ENCODE measurements at places on chromosomes 5 and 9.

- DNase-seq: no peak
Measured at GRCh38 chr5:154092356-154093141, 53.8 kb downstream of the MFAP3 start.

GRCh38 chr5:124675931-124676846 is 70.2 kb downstream of the ZNF608 start:
- no peak for DNase-seq

DNA sequence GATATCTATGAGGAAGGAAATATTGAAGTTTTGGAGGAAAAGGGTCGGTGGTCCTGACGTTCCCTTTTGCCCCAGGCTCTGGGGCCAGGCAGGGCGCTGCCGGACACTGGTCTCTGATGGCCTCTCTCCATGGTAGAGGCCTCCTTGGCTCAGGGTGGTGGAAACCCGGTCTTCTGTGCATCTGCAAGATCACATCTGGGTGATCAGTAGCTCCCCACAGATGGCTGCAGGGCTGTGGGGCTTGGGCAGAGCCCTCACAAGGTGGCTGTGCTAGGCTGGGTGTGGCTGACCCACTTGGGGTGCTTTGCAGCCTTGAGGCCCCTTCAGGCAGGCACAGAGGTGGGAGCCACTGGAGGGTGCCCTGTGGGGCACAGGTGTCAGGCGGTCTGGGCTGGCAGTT is 53.9 kb upstream of the RNU6ATAC start:
- no peak for DNase-seq

DNA sequence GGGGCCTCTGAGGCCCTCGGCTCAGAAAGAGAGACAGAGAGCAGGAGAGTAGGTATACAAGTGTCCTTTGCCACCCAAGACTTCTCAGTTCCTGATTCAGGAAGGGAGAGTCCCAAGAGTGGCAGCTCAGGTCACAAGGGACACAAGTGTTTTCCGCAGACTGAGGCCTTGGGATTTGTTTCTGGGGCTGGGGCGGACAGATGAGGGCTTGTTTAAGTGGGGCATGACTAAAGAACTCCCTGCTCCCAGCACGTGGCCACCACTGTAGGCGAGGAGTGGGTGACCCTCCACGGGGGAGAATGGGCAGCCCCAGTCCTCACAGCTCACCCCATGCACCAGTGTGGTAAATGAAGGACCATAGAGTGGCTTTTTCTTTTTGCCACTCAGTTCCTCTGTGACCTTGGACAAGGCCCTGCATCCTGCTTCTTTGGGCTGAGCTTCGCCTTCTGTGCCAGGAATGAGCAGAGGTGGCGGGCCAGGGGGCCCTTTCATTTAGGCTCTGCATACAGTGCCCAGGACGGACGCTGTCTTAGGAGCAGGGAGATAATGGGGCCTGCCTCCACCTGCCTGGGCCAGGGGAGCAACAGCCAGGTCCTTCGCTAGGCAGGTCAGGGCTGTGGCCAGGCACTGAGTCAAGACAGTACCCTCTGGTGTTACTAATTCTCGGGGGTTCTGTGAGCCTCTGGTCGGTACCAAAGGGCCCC is 50.8 kb downstream of the AMBP start:
- no peak for DNase-seq

- no peak for DNase-seq
Measured at GRCh38 chr5:121315786-121316185, 535.9 kb upstream of the FTMT start.

GRCh38 chr9:88173378-88173999 is 35.2 kb upstream of the SPATA31C2 start:
- peak; percentile 12 for DNase-seq

GRCh38 chr5:15105799-15106393 is 234.3 kb upstream of the ANKH start:
- peak; percentile 2 for DNase-seq

DNA sequence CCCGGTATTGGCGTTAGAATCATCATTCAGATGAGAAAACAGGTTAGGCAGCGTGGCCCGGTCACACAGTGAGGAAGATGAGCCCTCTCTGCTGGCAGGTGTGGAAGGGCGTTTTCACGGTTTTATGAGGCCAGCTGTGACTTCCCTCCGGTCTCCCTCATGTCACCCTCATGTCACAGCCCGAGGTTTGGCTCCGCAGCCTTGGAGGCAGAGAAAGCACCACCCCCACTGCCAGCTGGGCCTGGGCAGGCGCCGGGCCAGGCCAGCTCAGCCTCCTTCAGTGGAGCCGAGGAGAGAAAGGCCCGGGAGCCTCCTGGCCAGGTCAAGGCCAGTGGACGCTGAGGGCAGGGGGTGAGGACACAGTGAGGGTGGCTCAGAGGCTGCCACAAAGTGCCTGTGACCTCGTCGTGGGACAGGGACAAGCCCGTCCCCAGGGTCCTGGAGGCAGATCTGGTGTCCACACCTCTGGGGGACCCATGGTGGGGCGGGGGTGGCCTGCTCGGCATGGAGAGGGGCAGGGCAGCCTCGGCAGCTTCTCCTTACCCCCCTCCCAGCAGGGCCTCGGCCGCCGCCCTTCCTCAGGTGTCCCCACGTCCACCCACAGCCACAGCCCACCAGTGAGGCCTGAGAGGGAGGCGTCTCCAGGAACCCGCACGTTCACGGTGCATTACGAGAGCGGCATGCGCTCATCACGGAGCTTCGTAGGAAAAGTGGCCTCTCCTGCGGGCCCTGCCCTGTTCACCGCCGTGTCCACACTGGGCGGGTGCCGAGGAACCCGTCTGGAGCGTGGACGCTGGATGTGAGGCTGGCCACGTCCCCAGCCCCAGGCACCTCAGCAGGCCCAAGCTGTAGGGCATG is 32.2 kb downstream of the EXD3 start:
- no peak for DNase-seq

DNA sequence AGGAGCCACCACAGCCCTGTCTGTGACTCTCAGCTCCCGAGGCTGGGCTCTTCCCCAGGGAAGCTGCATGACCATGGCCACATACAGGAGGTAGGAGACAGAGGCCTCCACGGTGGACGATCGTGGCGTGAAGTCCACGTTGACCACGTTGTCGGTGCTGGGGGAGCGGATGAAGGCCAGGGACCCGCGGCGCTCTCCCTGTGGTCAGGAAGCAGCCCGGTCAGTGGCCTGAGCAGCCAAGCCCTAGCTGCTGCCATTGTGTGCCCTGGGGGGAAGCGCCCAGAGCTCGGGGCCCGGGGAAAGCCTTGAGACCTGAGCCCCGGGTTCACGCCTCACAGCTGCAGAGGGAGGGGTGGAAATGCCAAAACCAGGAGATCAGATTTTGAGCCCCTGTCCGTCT is 34.3 kb downstream of the EXOC3 start:
- DNase-seq: no peak

- no peak for DNase-seq
Measured at GRCh38 chr5:131423056-131423455, 159.2 kb downstream of the CDC42SE2 start.

GRCh38 chr9:91220491-91221135 is 141.1 kb downstream of the AUH start:
- no peak for DNase-seq

DNA sequence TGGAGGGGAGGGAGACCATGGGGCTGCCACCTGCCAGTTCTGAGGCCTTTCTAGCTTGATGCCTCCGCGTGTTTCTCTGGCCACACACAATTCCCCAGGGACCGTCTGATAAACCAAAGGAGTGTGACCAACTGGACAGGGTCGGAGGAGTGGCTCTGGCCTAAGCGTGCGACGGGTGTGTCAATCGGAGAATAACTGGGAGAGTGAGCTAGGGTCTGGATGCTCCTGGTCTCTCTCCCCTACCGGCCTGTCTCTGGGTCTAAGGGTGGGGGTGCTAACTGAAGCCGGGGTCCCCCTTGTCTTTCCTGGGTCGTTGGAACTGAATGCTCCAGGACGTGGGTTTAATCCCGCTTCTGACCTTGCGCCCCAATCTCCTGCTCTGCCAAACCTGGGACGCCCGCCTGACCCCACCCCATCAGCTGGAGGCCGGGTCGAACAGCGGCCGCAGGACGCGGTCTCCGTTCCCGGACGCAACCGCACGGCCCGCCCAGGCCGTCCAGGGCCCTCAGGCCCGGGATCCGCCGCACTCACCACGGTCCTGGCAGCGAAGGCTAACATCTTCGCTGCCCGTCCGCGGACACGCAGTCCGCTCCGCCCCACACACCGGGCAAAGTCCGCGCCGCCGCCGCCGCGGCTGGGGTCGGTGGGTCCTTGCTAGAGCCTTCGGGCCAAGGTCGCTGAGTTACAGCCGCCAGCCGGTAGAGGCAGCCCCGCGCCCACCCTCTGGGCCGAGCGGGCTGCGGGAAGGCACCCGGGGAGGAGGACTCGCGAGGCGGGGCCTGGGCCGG is 447 bp downstream of the CRAT start:
- DNase-seq: no peak

- no peak for DNase-seq
Measured at GRCh38 chr5:92147266-92147665, 764.1 kb upstream of the ARRDC3 start.

DNA sequence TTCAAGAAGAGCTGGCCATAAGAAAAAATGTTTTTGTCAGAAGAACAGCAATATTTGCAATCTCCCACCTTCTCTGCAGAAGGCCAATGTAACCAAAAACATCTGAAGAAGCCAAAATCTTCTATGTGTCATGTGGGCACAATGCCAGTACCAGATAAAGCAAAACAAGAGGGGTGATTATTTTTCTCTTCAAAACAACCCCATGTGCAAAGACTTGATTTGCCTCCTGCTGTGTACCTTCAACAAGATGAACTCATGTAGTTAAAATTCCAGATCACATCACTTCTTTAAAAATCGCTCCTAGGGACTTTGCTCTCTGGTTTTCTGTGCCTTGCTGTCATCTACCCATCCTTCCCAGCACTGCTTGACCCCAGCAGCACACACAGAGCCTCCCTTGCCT is 134.0 kb upstream of the MAP3K1 start:
- DNase-seq: no peak

DNA sequence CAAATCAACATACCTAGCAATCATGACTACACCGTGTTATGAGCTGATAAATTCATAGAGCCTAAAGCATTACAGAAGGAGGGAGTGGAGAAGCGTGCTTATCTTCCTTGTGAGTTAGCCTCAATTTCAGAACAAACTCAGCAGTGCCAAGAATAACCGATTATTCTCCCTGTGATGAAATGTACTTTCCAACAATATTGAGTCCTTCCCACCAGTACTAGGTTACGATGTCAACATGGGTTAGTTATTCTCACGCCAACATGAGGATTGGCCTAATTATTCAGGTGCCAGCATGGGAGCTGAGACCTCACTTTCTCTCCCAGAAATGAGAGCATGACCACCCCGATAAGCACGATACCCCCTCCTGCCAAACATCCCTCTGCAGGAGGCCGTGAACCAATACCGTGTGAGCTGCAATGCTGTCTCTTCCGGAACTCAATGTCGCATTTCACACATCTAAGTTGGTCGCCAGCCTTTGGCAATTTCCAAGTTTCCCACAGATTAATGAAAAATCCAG is 193.7 kb downstream of the ENC1 start:
- DNase-seq: no peak

DNA sequence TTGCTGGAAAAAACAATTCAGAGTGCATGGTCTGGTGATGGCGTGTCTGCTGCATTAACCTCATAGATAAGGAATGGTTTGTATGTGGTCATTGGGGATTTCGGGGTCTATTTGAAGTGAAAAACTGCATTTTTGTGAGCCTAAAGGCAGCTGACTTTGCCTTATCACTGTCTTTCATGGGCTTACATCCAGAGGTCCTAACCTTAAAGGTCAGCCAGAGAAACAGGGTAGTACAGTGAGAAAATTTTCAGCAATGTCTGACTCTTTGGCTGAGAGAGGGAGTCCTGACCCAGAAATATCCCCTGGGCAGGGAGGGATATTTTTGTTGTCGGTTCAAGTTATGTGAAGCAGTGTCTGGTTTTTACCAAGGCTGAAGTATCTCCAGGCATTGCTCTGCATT is 5.7 kb downstream of the PCSK5 start:
- no peak for DNase-seq

All from stimulated activated CD4-positive, alpha-beta T cell treated with anti-CD3 and anti-CD28 coated beads, Interleukin-12 subunit alpha, Interleukin-12 subunit beta, amount 100 ng/mL, for 48 hours (primary cell).